Liver (tissue), 10 donors: ENCODE measurements at places on chromosomes 4 and X. TPM values are rescaled to one million over a fixed set of nuclear protein-coding genes. Genes with fewer than 3 reads are reported as not detected.

DNA sequence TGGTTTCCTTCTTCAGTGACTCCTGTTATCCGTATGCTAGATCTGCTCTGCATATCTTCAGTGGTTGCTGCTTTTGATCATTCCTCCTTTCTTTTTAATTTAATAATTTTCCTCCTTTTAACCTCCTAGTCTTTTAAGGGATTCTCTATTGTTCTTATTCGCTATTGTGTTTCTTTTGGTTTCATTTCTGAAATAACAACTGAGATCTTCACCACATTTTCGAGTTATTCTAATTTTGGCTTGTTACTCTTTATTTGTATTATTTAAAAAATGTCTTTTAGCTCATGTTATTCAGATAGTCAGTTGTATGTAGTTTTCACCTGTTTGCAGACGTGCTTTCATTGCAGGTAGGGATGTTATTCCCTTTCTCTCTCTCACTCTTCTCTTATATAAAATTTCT, 24.9 kb downstream of the IGFBP7 start:
- DNase-seq = no peak

DNA sequence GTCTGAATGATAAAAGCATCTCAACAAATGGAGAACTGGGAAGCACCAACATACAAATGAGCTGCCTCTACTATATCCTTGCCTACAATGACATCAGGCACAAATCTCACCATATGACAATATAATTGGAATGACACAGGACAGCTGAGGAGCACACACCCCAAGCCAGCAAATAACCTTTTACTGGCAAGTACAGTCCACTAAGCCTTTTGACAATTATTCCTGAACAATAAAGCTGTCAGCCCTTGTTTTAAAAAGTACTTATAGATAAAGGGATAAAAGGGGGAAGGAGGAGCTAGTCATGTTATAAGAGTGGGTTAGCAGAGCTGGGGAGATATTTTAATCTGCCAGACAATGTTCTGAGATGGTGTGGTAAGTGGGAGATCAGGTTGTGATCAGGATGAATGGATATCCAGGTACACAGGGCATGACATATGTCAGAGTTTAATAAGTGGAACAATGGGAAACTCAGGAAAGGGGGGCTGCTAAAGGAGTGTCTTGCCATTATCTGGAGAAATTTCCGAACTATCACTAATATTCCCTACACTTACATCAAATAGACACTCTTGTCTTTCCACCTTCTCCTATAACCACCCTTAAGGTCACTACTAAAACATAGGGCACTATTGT, 127.6 kb downstream of the GPC3 start:
- no peak for DNase-seq

DNA sequence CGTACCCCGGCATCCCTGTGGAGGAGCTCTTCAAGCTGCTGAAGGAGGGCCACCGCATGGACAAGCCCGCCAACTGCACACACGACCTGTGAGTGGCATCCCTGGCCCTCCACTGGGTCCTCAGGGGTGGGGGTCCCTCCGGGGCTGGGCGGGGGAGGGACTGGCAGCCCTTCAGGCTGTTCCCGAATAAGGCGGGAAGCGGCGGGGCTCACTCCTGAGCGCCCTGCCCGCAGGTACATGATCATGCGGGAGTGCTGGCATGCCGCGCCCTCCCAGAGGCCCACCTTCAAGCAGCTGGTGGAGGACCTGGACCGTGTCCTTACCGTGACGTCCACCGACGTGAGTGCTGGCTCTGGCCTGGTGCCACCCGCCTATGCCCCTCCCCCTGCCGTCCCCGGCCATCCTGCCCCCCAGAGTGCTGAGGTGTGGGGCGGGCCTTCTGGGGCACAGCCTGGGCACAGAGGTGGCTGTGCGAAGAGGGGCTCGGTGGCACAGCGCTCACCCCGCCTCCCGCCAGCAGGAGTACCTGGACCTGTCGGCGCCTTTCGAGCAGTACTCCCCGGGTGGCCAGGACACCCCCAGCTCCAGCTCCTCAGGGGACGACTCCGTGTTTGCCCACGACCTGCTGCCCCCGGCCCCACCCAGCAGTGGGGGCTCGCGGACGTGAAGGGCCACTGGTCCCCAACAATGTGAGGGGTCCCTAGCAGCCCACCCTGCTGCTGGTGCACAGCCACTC, 13.7 kb downstream of the FGFR3 start:
- no peak for DNase-seq

- DNase-seq = no peak
Observed at GRCh38 chr4:63580796-63581475, 828.3 kb downstream of the TECRL start.

DNA sequence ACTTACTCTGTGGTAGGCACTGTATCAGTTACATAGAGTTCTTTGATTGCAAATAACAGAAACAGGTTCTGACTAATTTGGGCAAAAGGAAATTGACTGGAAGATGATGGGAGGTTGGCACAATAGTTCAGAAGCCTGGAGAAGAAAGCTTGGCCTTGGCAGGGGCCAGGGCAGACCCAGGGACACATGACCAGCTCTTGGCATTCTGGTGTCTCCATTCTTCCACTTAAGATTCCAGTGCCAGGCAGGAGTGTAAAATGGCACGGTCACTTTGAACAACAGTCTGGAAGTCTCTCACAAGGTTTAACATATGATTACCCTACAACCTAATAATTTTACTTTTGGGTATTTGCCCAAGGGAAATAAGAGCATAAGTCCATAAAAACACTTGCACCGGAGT, 175.9 kb downstream of the BCOR start:
- no peak for DNase-seq

- no peak for DNase-seq
Observed at GRCh38 chrX:31421441-31421840, 349.6 kb upstream of the FTHL17 start.

Gene DMP1
- not detected for polyA plus RNA-seq

Gene AFM
- 96.3 TPM for polyA plus RNA-seq

GRCh38 chr4:40547789-40548132, 81.9 kb downstream of the RBM47 start:
- DNase-seq = no peak

DNA sequence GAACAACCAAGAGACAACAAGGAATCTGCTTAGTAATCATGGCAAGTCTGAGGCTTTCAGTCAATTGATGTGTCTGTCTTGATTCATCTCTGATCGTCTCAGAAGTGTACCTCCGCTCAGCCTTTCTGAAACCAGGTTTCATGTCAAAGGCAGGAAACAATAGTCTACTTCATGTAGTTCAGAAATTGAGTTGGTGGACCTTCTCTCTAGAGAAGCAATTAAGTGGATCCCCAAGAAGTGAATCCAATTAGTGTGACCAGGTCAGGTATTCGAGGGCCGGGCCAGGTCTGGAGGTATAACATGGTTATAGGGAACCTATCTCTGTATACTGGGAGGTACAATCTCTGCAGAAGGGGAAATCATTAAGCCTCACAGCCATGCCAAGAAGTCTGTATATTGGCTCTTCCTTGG, 32.0 kb downstream of the DAPP1 start:
- no peak for DNase-seq

GRCh38 chr4:2817701-2818350, 24.9 kb downstream of the SH3BP2 start:
- DNase-seq = no peak

DNA sequence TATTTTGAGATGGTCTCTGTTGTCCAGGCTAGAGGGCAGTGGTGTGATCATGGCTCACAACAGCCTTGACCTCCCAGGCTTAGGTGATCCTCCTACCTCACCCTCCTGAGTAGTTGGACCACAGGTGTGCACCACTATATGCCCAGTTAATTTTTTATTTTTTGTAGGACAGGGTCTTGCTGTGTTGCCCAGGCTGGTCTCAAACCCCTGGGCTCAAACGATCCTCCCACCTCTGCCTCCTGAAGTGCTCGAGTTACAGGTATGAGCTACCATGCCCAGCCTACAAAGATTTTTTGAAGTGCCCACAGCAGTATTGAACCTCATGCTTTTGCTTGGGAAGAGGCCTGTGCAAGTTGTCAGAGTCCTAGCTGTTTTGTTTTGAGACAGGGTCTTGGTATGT, 31.1 kb downstream of the NSD2 start:
- no peak for DNase-seq

GRCh38 chr4:58136604-58137003, 1026.4 kb upstream of the IGFBP7 start:
- DNase-seq = no peak

Gene SCD5
- polyA plus RNA-seq = 0.85 TPM

Gene ADH1A
- 554 TPM for polyA plus RNA-seq

- DNase-seq = no peak
Observed at GRCh38 chrX:129741880-129742758, 3.3 kb downstream of the XPNPEP2 start.

GRCh38 chr4:28250646-28251045, 1390.0 kb downstream of the STIM2 start:
- no peak for DNase-seq

Gene ZNF711
- polyA plus RNA-seq = 0.21 TPM
